Neural progenitor cell (in vitro differentiated cells): ENCODE measurements at places on chromosomes 2 and 18. TPM values are rescaled to one million over a fixed set of nuclear protein-coding genes. Genes with fewer than 3 reads are reported as not detected.

Gene DSEL
- total RNA-seq, result 7.1 and 8.6 TPM in 2 replicates

Gene NETO1
- total RNA-seq, result 0.71 and 3.2 TPM in 2 replicates

Gene LRRC30
- total RNA-seq, result not detected in 2 replicates

Gene DSC3
- 1.2 and 1.8 TPM in 2 replicates for total RNA-seq

Gene STK17B
- 18.6 and 35.4 TPM in 2 replicates for total RNA-seq

Gene COL3A1
- 0.22 TPM in 1 of 2 replicates, not detected in the other for total RNA-seq

Gene AGXT
- total RNA-seq, result not detected in 2 replicates

Gene SUCLG1
- 29.7 and 40.2 TPM in 2 replicates for total RNA-seq

Gene MGAT4A
- total RNA-seq, result 6.1 and 8.0 TPM in 2 replicates

Gene NEURL3
- 0.12 TPM in 1 of 2 replicates, not detected in the other for total RNA-seq

Gene SF3B1
- 462 and 787 TPM in 2 replicates for total RNA-seq

Gene CNNM3
- 11.1 and 20.2 TPM in 2 replicates for total RNA-seq

Gene STPG4
- total RNA-seq, result not detected in 2 replicates

Gene RUFY4
- total RNA-seq, result not detected in 2 replicates

Gene PSMA8
- not detected in 2 replicates for total RNA-seq

Gene KYNU
- 0.96 TPM in 1 of 2 replicates, not detected in the other for total RNA-seq

Gene PDE1A
- total RNA-seq, result 0.06 TPM in 1 of 2 replicates, not detected in the other

Gene UGT1A5
- not detected in 2 replicates for total RNA-seq

Gene TRIM43
- total RNA-seq, result not detected in 2 replicates

Gene IL18R1
- total RNA-seq, result 0.07 TPM in 1 of 2 replicates, not detected in the other

Gene CNDP1
- total RNA-seq, result not detected in 2 replicates

Gene CYP1B1
- total RNA-seq, result 0.39 and 0.62 TPM in 2 replicates

Gene CACNB4
- total RNA-seq, result 8.9 and 14.2 TPM in 2 replicates

Gene PROKR1
- total RNA-seq, result 1.8 and 2.1 TPM in 2 replicates

Gene CDH2
- 333 and 459 TPM in 2 replicates for total RNA-seq

Gene TRABD2A
- total RNA-seq, result 1.7 and 2.0 TPM in 2 replicates

Gene BCL2
- total RNA-seq, result 4.2 and 4.9 TPM in 2 replicates

Gene KCNF1
- total RNA-seq, result 0.15 TPM in 1 of 2 replicates, not detected in the other

Gene AMMECR1L
- total RNA-seq, result 19.0 and 21.0 TPM in 2 replicates

Gene BCL11A
- 0.67 and 1.0 TPM in 2 replicates for total RNA-seq

Gene KIF1A
- total RNA-seq, result 29.9 and 41.1 TPM in 2 replicates

Gene SH3YL1
- total RNA-seq, result 24.3 and 47.9 TPM in 2 replicates

Gene GCG
- not detected in 2 replicates for total RNA-seq

Gene UXS1
- 38.0 and 39.5 TPM in 2 replicates for total RNA-seq

Gene GAL3ST2
- 0.09 TPM in 1 of 2 replicates, not detected in the other for total RNA-seq

Gene LIPT1
- 9.1 and 9.6 TPM in 2 replicates for total RNA-seq

Gene ZNF142
- 3.3 and 13.5 TPM in 2 replicates for total RNA-seq

Gene DNAJC27
- 11.0 and 19.1 TPM in 2 replicates for total RNA-seq

Gene TNFAIP6
- total RNA-seq, result 0.22 TPM in 1 of 2 replicates, not detected in the other

Gene GLI2
- total RNA-seq, result 9.4 and 39.6 TPM in 2 replicates

Gene GNAL
- total RNA-seq, result 10.8 and 26.8 TPM in 2 replicates

Gene TCF23
- total RNA-seq, result 0.03 TPM in 1 of 2 replicates, not detected in the other

Gene SOCS6
- total RNA-seq, result 30.3 and 45.1 TPM in 2 replicates

Gene TFCP2L1
- 0.04 and 0.06 TPM in 2 replicates for total RNA-seq

Gene ZNF2
- total RNA-seq, result 5.1 and 5.2 TPM in 2 replicates

Gene IFIH1
- 0.09 and 0.79 TPM in 2 replicates for total RNA-seq

Gene SULT1C4
- total RNA-seq, result 9.0 and 11.3 TPM in 2 replicates

Gene CD8A
- 0.03 and 0.34 TPM in 2 replicates for total RNA-seq

Gene POTEC
- total RNA-seq, result 0.06 TPM in 1 of 2 replicates, not detected in the other
